Right hindlimb (tissue), 1 donor: ENCODE measurements at places on chromosomes 3 and 15.

DNA sequence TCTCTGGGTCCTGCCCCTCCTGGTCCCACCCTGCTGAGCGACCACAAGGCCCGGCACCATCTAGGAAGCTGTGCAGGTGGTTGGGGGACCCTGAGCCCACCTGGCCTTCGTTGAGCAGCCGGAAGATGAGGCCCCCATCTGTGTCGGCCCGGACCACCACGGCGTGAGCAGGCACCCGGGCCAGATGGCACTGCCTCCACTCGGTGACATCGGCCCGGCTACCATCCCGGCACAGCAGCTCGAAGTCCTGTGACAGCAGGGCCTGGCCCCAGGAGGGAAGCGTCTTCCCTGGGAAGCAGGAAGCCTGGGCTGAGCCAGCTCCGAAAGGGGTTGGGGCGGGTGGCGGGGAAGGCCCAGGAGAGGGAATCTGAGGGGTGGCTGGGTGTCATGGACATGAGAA lies 12.6 kb downstream of the MELTF start:
- peak; percentile 15 for DNase-seq

DNA sequence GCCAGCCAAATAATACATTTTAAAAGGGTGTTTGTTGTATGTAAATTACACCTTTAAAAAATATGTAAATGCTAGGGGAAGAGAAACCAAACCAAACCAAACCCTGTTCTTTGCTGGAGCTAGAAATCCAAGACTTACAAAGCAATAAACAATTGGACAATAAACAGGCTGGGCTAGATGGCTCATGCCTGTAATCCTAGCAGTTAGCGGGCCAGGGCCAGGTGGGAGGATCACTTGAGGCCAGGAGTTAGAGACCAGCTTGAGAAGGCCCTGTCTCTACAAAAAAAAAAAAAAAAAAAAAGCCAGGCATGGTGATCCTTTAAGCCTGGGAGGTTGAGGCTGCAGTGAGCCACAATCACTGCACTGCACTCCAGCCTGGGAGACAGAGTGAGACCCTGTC lies 12.5 kb downstream of the STOML1 start:
- no peak for DNase-seq

GRCh38 chr3:35404571-35404970 lies 234.8 kb upstream of the ARPP21 start:
- DNase-seq = no peak

DNA sequence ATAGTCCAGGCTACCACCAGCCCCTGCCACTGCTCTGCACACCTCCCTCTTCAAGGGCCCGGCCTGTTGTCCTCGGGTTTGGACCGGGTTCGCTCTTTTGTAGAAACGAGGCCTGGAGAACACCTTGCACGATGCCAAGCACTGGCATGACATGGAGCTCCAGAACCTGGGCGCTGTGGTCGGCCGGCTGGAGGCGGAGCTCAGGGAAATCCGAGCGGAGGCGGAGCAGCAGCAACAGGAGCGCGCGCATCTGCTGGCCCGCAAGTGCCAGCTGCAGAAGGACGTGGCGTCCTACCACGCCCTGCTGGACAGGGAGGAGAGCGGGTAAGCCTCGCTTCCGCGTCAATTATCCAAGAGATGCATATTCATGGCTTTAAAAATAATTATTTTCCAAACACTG lies 72.4 kb downstream of the BFSP2 start:
- peak; percentile 40 for DNase-seq

DNA sequence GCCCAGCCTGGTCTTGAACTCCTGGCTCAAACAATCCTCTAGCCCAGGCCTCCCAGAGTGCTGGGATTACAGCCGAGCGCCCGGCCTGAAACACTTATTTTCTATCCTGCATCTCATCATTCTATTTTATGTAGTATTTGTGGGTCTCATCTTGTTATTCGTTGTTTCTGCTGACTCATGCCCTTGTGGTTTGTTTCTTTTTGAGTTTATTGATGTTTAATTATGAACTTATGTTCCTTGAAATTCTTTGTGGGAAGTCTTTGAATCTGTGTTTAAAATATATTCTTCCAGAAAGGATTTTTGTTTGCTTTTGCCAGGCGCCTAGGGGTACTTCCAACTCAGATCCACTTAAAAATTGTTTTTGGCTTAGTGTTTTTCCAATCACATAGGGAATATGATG lies 78.3 kb upstream of the C15orf39 start:
- no peak for DNase-seq

DNA sequence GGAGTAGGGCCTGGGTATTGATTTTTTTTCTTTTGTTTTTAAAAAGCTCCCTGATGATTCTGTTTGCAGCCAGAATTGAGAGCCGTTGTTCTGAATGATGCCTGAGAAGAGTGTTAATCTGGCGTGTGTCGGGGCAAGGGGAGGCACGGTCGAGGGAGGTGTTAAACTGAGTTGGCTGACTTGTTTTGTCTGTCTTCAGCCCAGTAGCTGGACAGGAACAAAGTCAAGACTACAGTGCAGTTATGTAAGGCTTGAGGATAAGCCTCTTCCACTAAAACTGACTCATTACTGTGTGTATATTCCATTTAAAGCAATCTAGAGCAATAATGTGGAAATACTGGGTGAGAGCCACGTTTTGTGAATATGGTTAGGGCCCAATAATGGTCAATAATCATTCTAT lies 119.0 kb upstream of the DLG1 start:
- DNase-seq = no peak

DNA sequence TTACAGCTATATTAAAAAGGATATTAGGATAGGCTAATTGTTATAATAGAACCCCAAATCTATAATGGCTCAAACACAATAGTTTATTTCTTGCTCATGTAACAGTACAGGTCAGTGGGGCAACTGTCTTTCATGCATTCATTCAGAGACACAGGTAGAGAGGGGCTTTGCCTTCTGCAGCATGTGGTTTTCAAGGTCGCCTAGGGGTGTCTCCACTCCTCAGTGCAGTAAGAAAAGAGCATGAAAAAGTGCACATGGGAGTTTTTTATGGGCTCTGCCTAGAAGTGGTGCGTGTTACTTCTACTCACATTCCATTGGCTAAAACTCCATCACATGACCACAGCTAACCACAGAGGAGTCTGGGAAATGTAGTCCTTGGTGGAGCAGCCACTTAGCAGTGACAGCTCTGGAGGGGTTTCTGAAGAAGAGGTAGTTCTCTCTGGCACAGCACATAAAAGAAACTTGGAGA lies 1.8 kb downstream of the ZBTB38 start:
- peak; percentile 55 for DNase-seq

GRCh38 chr3:66889750-66890494 lies 108.2 kb upstream of the KBTBD8 start:
- no peak for DNase-seq

DNA sequence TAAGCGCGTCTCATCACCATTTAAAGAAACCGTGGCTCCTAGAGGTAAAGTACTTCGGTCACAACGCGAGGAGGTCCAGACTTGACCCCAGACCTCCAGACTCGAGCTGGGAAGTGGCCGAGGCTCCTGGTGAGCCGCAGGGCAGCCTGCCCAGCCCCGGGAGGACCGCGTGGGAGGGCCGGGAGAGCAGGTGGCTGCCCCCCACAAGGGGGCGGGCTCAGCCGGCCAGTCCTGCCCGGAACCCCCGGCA lies at the start of gene SLC27A2:
SLC27A2 (plus strand) TSS at position 228 of the 250 bp plus-strand sequence. CDS start 232 bp downstream, outside the sequence.
- no peak for DNase-seq

DNA sequence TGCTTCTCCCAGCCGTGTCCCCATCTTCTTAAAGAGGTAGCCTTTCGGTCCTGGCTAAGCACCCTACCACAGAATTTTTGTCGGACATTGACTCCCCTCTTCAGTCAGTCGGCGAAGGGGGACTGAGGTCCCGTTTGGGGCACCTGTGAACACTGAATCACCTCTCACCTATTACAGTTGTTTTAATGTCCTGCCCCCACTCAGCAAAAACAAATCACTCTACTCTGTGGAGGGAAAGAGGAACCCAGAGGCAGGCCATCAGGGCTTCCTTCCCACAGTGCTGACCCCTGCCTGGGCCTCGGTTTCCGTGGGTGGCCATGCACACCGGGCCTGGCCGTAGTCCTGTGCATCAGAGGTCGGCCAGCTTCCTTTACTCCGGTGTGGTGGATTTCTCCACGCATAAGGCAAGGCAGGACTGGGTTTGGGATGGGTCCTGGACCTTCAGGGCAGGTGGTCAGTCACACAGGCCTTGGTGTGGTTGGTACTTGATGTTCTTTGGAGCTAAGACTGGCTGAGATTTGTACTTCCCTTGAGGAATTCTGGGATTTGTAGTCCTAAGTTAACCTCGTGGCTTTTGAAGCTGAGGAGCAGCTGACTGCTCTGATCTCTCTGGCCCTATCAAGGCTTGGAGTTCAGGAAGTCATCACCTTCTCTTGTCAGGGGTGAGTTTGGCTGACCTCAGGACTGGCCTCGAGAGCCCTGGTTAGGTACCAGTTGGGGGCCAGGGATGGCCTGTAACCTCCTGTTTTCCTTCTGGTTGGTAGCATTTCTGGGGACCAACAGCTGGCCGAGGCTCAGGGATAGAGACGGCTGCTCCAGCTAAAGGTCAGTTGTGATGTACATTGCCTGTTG lies 627 bp upstream of the FAM131A start:
- peak; percentile 57 for DNase-seq
